Glutamatergic neuron (in vitro differentiated cells): ENCODE measurements at places on chromosomes 2 and 18. TPM values are rescaled to one million over a fixed set of nuclear protein-coding genes. Genes with fewer than 3 reads are reported as not detected.
A peak's percentile ranks its signal among the peaks of the same experiment; 100 is the strongest.

MGAT4A gene
- 35.8 TPM for total RNA-seq

DNA sequence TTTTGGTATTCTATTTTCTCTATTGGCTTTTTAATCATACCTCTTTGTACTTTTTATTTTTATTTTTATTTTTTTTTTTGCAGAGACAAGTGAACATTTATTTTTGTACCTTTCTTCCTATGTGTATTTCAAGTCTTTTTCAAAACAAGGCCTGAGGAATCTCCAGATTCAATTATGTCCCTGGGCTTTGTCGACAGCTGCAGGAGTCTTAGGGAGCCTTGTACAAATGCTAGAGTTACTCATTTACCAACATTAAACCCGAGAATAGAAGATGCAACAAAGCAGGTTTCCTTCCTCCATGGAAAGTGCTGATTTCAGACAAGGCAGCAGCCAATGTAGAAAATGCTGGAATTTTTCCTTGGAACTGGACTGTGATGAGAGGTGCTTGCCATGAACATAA lies 242.8 kb downstream of the TNS1 start:
- H3K36me3 ChIP-seq, result peaks cover 12% of the 10 kb centered on the region
- no peak overlapping the region for H3K4me3 ChIP-seq
- no peak for DNase-seq
- H3K4me1 ChIP-seq, result no peaks in the 10 kb centered on the region
- H3K27ac ChIP-seq, result no peak overlapping the region
- no peaks in the 10 kb centered on the region for H3K27me3 ChIP-seq

GRCh38 chr2:1771626-1772280 lies 27.4 kb upstream of the PXDN start:
- H3K4me3 ChIP-seq, result no peak overlapping the region
- DNase-seq, result no peak
- H3K4me1 ChIP-seq, result peaks cover 11% of the 10 kb centered on the region
- H3K27me3 ChIP-seq, result no peaks in the 10 kb centered on the region
- no peaks in the 10 kb centered on the region for H3K36me3 ChIP-seq

GRCh38 chr2:97267411-97268074 lies 154.6 kb downstream of the ANKRD36 start:
- no peak overlapping the region for H3K4me3 ChIP-seq
- peak; percentile 12 for DNase-seq
- no peaks in the 10 kb centered on the region for H3K27me3 ChIP-seq
- H3K36me3 ChIP-seq, result peaks cover 6% of the 10 kb centered on the region
- no peaks in the 10 kb centered on the region for H3K4me1 ChIP-seq

- DNase-seq, result no peak
- H3K4me3 ChIP-seq, result no peak overlapping the region
- no peaks in the 10 kb centered on the region for H3K27me3 ChIP-seq
Observed at GRCh38 chr2:151486053-151486452, 76.4 kb downstream of the RIF1 start.

DNA sequence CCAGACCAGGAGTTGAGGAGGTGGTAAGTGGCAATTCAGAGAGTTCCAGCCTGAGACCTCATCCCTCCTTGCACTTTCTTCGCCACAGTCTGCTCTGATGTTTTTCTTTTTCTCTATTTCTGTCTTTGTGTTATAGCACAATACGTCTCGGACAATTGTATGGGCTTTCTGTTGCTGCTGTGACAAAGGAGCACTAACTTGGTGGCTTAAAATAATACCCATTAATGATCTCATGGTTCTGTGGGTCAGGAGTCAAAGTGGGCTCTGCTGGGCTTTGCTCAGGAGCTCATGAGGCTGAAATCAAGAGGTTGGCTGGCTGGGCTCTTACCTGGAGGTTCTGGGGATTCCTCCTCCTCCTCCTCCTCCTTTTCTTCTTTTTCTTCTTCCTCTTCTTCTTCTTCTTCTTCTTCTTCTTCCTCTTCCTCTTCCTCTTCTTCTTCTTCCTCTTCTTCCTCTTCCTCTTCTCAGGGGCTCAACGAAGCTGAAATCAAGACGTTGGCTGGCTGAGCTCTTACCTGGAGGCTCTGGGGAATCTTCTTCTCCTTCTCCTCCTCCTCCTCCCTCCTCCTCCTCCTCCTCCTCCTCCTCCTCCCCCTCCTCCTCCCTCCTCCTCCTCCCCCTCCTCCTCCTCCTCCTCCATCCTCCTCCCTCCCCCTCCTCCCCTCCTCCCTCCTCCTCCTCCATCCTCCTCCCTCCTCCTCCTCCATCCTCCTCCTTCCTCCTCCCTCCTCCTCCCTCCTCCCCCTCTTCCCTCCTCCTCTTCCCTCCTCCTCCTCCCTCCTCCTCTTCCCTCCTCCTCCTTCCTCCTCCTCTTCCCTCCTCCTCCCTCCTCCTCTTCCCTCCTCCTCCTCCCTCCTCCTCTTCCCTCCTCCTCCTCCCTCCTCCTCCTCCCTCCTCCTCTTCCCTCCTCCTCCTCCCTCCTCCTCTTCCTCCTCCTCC lies 104.0 kb downstream of the GATA6 start:
- DNase-seq, result no peak
- no peaks in the 10 kb centered on the region for H3K36me3 ChIP-seq
- H3K27ac ChIP-seq, result no peak overlapping the region

DNA sequence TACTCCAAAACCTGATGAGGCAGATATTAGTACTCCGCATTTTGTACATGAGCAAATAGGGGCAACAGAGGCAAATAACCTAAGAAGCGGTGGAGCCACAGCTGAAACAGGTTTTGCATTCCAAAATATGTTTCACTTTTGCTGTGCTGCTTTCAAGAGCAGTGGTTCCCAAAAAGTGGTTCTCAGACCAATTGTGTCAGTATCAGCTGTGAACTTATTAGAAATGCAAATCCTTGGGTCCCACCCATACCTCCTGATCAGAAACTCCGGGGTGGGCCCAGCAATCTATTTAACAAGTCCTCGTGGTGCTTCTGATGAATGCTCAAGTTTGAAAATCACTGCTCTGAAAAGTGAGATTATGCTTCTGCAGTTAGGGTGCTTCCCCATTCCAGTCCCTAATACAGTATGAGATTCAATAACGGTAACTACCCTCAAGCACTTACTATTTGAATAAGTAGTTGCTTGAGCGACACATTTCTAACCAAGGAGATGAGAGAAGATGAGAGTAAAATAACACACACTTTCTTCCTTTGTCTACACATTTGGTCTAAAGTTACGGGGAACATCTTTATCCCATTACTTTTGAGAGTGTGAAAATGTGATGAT lies 17.8 kb upstream of the TCF4 start:
- H3K27ac ChIP-seq, result no peak overlapping the region
- no peak for DNase-seq
- peaks cover 14% of the 10 kb centered on the region for H3K4me1 ChIP-seq
- H3K4me3 ChIP-seq, result no peak overlapping the region
- no peaks in the 10 kb centered on the region for H3K36me3 ChIP-seq

GRCh38 chr2:65499216-65499615 lies 66.8 kb upstream of the SPRED2 start:
- H3K4me3 ChIP-seq, result no peak overlapping the region
- no peak for DNase-seq
- no peak overlapping the region for H3K27ac ChIP-seq

DNA sequence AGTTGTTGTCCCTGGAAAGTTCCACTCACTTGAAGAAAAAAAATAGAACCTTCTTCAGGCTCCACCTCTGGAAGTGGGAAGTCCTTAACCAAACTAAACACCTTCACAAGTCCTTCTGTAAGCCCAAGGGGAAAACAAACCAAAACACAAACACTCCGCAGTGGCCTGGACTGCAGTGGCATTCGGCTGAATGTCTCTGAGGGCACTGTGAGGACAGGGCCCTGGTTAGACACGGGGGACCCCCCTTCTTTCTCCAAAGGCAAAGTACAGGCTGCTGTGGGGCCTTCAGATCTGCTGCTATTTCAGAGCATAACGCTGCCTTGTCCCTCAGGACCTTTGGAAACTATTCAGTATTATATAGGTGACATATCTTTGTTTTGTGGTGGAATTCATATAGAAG lies 28.1 kb downstream of the FOSL2 start:
- no peak overlapping the region for H3K4me3 ChIP-seq
- H3K27me3 ChIP-seq, result peaks cover 2% of the 10 kb centered on the region
- H3K36me3 ChIP-seq, result no peaks in the 10 kb centered on the region
- no peak overlapping the region for H3K27ac ChIP-seq
- DNase-seq, result no peak
- H3K4me1 ChIP-seq, result peaks cover 2% of the 10 kb centered on the region

- H3K36me3 ChIP-seq, result no peaks in the 10 kb centered on the region
- H3K27ac ChIP-seq, result peak overlapping the region; percentile 4
- peak overlapping the region; percentile 64 for H3K4me3 ChIP-seq
- DNase-seq, result no peak
- H3K27me3 ChIP-seq, result peaks cover 5% of the 10 kb centered on the region
- peaks cover 9% of the 10 kb centered on the region for H3K4me1 ChIP-seq
Observed at GRCh38 chr18:79962835-79963657, 1.4 kb upstream of the HSBP1L1 start.

DNA sequence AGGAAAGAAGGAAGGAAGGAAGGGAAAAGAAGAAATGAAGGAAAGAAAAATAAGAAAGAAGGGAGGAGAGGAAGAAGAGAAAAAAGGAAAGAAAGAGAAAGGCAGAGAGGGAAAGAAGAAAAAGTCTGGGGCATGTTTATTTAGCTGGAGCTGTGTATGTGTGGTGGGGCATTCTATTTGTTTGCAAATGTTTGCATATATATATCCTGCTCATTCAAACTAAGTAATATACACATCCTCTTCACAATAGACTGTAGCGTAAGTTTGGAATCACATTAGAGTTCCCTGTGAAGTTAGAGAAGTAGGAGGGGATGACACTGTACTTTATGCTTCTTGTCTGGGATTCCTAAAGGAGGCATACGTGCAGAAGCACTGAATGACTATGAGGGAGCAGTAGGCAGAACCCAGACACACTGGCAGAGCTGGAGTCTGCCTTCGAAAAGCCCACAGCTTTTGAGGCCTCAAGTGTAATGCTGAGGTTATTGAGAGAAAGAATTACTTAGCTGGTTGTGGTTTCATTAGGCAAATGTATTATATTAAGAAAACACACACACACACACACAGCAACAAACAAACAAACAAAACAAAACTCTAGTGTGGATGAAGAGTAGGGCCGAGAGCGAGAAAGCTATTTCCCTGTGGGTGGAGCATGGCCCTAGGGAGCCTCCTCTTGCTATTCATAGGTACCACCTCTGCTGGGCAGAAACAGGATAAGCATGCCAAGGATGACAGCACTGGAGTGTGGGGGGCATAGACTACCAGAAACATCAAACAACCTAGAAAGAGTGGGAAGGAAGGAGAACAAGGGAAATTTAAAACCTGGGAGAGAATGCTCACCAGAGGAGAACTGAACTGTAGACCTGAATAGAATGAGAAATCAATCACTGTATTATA lies 905.1 kb upstream of the NXPH2 start:
- DNase-seq, result no peak
- peaks cover 2% of the 10 kb centered on the region for H3K27me3 ChIP-seq
- peaks cover 7% of the 10 kb centered on the region for H3K4me1 ChIP-seq
- H3K4me3 ChIP-seq, result no peak overlapping the region
- H3K27ac ChIP-seq, result no peak overlapping the region

UGT1A9 gene
- not detected for total RNA-seq

DNA sequence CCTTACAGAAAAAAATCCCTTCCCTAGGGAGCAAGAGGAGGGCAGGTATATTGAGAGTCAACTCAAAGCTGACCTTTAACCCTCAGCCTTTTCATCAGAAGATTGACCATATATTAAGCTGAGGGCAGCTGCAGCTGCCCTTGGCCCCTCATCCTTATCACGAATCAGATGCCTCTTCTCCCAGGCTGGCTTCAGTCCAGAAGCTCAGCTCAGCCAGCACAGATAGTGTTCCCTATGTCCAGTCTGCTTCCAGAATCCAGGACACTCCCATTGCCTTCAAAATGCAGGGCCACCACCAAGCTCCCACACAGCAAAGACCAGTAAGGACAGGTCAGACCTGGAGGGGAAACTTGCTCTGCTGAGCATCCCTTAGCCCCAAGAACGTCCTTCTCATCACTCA lies 146.1 kb downstream of the BCL11A start:
- H3K4me3 ChIP-seq, result no peak overlapping the region
- DNase-seq, result no peak
- H3K36me3 ChIP-seq, result no peaks in the 10 kb centered on the region
- H3K27me3 ChIP-seq, result no peaks in the 10 kb centered on the region

DNA sequence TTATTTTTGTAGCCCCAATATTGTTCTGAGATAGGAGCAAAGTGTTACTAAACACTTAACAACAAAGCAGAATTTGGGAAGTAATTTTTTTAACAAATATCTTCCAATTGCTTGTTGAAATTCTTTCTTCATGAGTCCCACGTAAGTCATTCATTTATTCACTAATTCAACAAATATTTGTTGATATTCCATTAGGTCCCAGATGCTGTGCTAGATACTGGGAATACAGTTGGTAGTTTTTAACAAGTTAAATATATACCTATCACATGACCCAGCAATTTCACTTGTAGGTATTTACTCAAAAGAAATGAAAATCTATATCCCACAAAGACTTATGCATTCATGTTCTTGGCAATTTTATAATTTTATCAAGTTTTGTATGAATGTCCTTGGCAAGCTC lies 7.0 kb upstream of the BBS5 start:
- no peaks in the 10 kb centered on the region for H3K36me3 ChIP-seq
- no peak overlapping the region for H3K4me3 ChIP-seq
- H3K27ac ChIP-seq, result no peak overlapping the region
- peaks cover 1% of the 10 kb centered on the region for H3K27me3 ChIP-seq
- H3K4me1 ChIP-seq, result no peaks in the 10 kb centered on the region
- DNase-seq, result no peak

HOXD9 gene
- 0.44 TPM for total RNA-seq

DNA sequence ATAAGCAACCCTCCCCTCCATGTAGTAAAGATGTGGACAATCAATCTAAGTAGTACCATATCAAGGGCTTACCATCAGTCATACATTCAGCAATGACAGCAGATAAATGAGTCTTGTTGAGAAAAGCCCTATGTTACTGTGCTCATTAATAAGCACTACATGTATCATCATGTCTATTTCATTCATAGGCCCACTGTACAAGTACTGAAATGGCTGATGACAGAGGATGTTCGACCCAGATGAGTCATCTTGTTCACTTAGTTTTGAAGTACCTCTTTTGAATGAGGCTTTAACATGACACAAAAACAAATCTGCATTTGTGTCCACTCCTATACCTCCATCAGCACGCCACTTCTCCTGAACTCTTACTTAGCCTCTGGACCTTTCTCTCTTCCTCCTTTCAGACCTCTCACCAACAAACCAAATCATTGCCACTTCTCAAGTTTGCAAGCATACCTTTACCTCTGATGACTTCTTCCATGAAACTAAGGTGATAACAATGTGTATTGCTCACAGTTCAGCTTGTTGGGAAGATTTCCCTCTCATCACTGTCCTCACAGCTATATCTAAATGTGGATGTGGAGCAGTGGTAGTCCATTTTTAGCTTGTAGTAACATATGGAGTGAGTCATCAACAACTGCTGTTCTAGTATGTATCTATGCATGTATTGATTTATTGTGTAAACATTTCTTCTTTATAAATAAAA lies 921.0 kb upstream of the SLC39A10 start:
- H3K36me3 ChIP-seq, result no peaks in the 10 kb centered on the region
- DNase-seq, result no peak
- H3K27ac ChIP-seq, result no peak overlapping the region
- H3K27me3 ChIP-seq, result no peaks in the 10 kb centered on the region
